ENCODE measurements at places on chromosomes 4 and X. TPM values are rescaled to one million over a fixed set of nuclear protein-coding genes. Genes with fewer than 3 reads are reported as not detected.

DNA sequence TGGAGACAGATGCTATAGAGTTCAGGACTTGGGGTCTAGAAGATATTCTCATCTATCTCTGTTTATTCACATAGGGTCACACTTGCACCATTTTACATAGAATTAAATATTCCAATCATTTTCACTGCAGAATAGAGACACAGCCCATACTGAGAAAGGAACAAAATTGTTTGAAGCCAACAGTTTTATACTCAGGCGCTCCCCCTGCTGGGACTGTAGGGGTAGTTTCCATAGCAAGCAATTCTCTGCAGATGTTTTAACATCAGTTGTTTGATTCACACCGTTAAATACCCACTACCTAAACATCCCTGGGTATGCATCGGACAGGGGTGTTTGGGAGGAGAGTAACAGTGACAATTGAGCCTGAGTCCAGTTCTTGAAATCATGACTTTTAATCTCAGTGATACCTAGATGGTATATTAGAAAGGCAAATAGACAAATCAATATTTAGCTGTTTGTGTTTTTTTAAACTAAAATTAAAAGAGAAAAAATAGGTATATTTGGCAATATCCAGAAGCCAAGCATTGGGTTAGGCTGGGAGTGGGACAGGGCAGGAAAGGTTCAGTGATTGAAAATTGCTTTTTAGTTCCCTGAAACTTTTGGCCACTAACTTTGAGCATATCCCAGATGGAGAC is 33.8 kb downstream of the LONRF3 start:
- H3K27me3 ChIP-seq: no peaks in the 10 kb centered on the region
- no peaks in the 10 kb centered on the region for H3K4me1 ChIP-seq
- DNase-seq: peak; percentile 13
- peaks cover 6% of the 10 kb centered on the region for H3K36me3 ChIP-seq
- H3K4me3 ChIP-seq: no peak overlapping the region

- no peak for DNase-seq
- no peaks in the 10 kb centered on the region for H3K4me1 ChIP-seq
- no peak overlapping the region for H3K4me3 ChIP-seq
Observed at GRCh38 chrX:131975851-131976250, 47.3 kb upstream of the STK26 start.

GRCh38 chrX:30576881-30577280 is 685 bp downstream of the TASL start:
- H3K27me3 ChIP-seq: no peaks in the 10 kb centered on the region
- H3K27ac ChIP-seq: peak overlapping the region; percentile 66
- H3K36me3 ChIP-seq: no peaks in the 10 kb centered on the region
- H3K4me1 ChIP-seq: peaks cover 4% of the 10 kb centered on the region
- no peak for DNase-seq

DNA sequence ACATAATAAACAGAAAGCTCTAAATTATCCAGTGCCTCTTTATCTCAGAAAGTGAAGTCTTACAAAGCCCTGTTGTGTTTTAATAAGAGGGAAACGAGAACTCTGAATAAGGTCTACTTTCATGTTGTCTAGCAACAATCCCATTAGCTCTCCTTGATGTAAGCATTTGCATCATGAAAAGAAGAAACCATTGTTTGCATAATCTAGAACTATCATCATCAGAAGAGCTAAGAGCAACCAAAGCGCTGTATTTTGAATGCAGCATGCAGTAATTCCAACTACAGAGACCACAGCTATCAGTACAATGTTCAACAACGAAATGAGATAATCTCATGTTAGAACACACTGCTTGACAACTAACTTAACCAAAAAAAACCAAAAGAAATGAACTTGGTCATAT is 257.1 kb downstream of the CAMK2D start:
- DNase-seq: no peak
- H3K27ac ChIP-seq: no peak overlapping the region
- no peaks in the 10 kb centered on the region for H3K27me3 ChIP-seq
- H3K4me1 ChIP-seq: no peaks in the 10 kb centered on the region
- H3K36me3 ChIP-seq: peaks cover 30% of the 10 kb centered on the region
- no peak overlapping the region for H3K4me3 ChIP-seq

GRCh38 chr4:143417679-143418403 is 81.2 kb downstream of the GAB1 start:
- no peaks in the 10 kb centered on the region for H3K4me1 ChIP-seq
- no peaks in the 10 kb centered on the region for H3K36me3 ChIP-seq
- H3K27me3 ChIP-seq: no peaks in the 10 kb centered on the region
- no peak for DNase-seq
- no peak overlapping the region for H3K27ac ChIP-seq

GRCh38 chr4:134762053-134762452 is 560.5 kb upstream of the PABPC4L start:
- H3K27ac ChIP-seq: no peak overlapping the region
- DNase-seq: no peak
- H3K27me3 ChIP-seq: no peaks in the 10 kb centered on the region
- H3K36me3 ChIP-seq: no peaks in the 10 kb centered on the region
- H3K4me1 ChIP-seq: no peaks in the 10 kb centered on the region

DNA sequence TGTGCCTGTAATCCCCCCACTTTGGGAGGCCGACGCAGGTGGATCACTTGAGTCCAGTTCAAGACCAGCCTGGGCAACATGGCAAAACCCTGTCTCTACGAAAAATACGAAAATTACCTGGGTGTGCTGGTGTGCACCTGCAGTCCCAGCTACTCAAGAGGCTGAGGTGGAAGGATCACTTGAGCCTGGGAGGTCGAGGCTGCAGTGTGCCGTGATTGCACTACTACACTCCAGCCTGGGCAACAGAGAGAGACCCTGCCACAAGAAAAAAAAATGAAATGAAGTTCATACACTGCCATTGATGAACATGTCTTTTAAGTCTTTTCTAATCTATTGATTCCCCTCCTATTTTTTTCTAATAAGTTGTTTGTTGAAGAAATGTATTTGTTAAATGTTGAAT is 5.0 kb upstream of the ZFX start:
- no peak overlapping the region for H3K27ac ChIP-seq
- H3K4me1 ChIP-seq: peaks cover 11% of the 10 kb centered on the region
- H3K4me3 ChIP-seq: no peak overlapping the region
- no peaks in the 10 kb centered on the region for H3K27me3 ChIP-seq

GRCh38 chrX:132022198-132022966 is 720 bp upstream of the STK26 start:
- DNase-seq: peak; percentile 14
- H3K27me3 ChIP-seq: no peaks in the 10 kb centered on the region
- H3K4me1 ChIP-seq: peaks cover 17% of the 10 kb centered on the region

- H3K4me3 ChIP-seq: no peak overlapping the region
- DNase-seq: no peak
- H3K27ac ChIP-seq: no peak overlapping the region
- H3K27me3 ChIP-seq: no peaks in the 10 kb centered on the region
Observed at GRCh38 chr4:104747635-104748034, 252.9 kb upstream of the CXXC4 start.

- H3K4me1 ChIP-seq: no peaks in the 10 kb centered on the region
- H3K36me3 ChIP-seq: no peaks in the 10 kb centered on the region
- no peak overlapping the region for H3K4me3 ChIP-seq
- no peaks in the 10 kb centered on the region for H3K27me3 ChIP-seq
- H3K27ac ChIP-seq: no peak overlapping the region
Observed at GRCh38 chrX:67998540-67998939, 434.8 kb downstream of the OPHN1 start.

DNA sequence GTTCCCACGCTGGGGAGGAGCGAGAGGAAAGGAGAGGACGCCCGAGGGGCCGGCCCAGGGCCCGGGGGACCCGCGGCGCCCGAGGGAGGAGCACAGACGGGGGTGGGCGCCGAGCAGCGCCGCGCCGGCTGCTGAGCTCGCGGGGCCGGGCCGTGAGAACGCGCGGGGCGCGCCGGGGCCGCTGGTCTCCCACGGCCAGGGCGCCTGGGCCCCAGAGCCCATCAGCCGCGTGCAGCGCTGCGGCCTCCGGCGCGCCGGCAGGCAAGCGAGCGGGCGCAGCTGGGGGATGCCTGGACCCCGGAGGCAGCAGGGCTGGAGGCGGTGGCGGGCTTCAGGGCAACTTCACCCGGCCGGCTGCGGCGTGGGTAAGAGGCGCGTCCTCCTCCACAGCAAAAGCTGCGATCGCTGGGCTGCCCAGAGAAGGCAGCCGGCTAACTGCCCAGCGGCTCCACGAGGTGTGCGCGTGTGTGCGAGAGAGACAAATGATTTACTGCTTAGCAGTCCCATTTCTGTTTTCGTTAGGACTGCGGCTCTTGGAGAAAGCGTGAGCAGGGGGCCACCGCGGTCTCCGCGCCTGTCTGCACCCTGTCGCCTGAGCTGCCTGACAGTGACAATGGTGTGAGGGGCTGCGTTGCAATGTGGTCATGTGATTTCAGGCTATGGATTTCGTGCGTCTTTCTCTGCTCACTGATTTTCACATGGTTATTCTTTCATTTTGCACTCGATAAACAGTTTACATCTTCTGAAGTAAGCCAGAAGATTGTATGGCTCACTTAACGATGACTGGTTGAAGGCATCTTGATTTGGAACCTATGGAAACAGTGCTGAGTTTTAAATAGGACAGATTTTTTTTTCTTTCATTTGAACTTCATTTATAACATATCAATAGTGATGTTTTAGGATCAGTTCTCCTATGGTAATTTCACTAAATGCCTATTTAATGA is 1.2 kb downstream of the GUCY1A1 start:
- no peak for DNase-seq
- H3K27ac ChIP-seq: no peak overlapping the region
- no peaks in the 10 kb centered on the region for H3K36me3 ChIP-seq
- peaks cover 42% of the 10 kb centered on the region for H3K27me3 ChIP-seq
- H3K4me1 ChIP-seq: peaks cover 3% of the 10 kb centered on the region
- peak overlapping the region; percentile 46 for H3K4me3 ChIP-seq

- DNase-seq: no peak
- H3K27ac ChIP-seq: no peak overlapping the region
- H3K36me3 ChIP-seq: no peaks in the 10 kb centered on the region
- H3K4me3 ChIP-seq: no peak overlapping the region
- no peaks in the 10 kb centered on the region for H3K4me1 ChIP-seq
Observed at GRCh38 chrX:38896724-38897298, 95.6 kb downstream of the MID1IP1 start.

DNA sequence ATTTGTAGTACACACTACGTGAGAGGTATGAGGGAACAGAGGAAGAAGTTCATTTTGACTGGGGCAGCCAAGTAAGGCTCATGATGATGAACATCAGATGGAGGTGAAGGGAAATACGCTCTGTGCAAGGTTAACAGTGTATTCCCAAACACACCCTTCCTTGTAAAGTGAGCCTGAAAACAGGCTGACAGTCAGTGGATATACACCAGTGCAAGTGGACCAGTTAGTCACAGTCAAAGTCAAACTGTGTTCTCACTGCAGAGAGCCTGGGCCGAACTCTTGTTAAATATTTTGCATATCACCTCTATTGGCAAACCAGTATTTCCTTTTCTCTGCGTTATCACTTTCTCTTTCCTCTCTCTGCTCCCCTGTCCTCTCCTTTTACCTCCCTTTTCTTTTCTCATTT is 23.4 kb upstream of the RHOH start:
- no peaks in the 10 kb centered on the region for H3K36me3 ChIP-seq
- no peaks in the 10 kb centered on the region for H3K27me3 ChIP-seq

GRCh38 chr4:141220271-141220670 is 424 bp upstream of the ZNF330 start:
- H3K4me3 ChIP-seq: peak overlapping the region; percentile 90
- H3K27ac ChIP-seq: no peak overlapping the region
- peaks cover 5% of the 10 kb centered on the region for H3K4me1 ChIP-seq
- H3K27me3 ChIP-seq: no peaks in the 10 kb centered on the region
- peaks cover 19% of the 10 kb centered on the region for H3K36me3 ChIP-seq
- DNase-seq: no peak

- no peak overlapping the region for H3K4me3 ChIP-seq
- H3K36me3 ChIP-seq: no peaks in the 10 kb centered on the region
- peaks cover 48% of the 10 kb centered on the region for H3K27me3 ChIP-seq
- H3K4me1 ChIP-seq: peaks cover 3% of the 10 kb centered on the region
Observed at GRCh38 chr4:8855818-8856245, 15.8 kb downstream of the HMX1 start.

DNA sequence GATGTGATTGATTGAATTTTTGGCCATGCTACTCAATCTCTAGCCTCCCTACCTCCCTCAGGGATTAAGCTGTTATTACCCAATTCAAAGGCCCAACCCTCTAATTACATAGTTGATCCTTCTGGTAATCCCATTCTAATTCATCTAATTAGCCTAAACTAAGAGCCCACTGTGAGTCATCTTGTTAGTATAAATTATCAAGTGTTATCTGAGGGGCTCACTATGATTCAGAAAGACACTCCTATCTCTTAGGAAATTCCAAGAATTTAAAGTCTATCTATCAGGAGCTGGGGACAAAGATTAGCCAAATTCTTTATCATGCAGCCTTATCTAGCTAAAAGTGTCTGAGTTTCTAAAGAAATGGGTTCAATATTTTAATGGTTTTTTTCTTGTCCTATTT is 32.9 kb upstream of the VEGFC start:
- no peak overlapping the region for H3K27ac ChIP-seq
- H3K4me3 ChIP-seq: no peak overlapping the region
- H3K27me3 ChIP-seq: no peaks in the 10 kb centered on the region
- DNase-seq: no peak

- H3K27me3 ChIP-seq: no peaks in the 10 kb centered on the region
- H3K27ac ChIP-seq: no peak overlapping the region
- DNase-seq: no peak
Observed at GRCh38 chr4:111701102-111701501, 444.2 kb upstream of the FAM241A start.

GRCh38 chr4:44425614-44426208 is 22.9 kb downstream of the KCTD8 start:
- no peak for DNase-seq
- no peak overlapping the region for H3K27ac ChIP-seq
- H3K36me3 ChIP-seq: no peaks in the 10 kb centered on the region
- H3K4me1 ChIP-seq: no peaks in the 10 kb centered on the region
- H3K4me3 ChIP-seq: no peak overlapping the region
- H3K27me3 ChIP-seq: no peaks in the 10 kb centered on the region

GRCh38 chr4:52957220-52957686 is 95.1 kb downstream of the RASL11B start:
- no peak overlapping the region for H3K27ac ChIP-seq
- no peak overlapping the region for H3K4me3 ChIP-seq
- H3K4me1 ChIP-seq: no peaks in the 10 kb centered on the region
- DNase-seq: no peak
- no peaks in the 10 kb centered on the region for H3K27me3 ChIP-seq
- H3K36me3 ChIP-seq: no peaks in the 10 kb centered on the region

GRCh38 chr4:112341033-112341432 is 43.9 kb downstream of the ALPK1 start:
- H3K27ac ChIP-seq: no peak overlapping the region
- DNase-seq: no peak
- no peak overlapping the region for H3K4me3 ChIP-seq
- H3K27me3 ChIP-seq: no peaks in the 10 kb centered on the region

GRCh38 chr4:14772388-14772787 is 229.9 kb upstream of the CPEB2 start:
- DNase-seq: no peak
- H3K4me3 ChIP-seq: no peak overlapping the region
- H3K27ac ChIP-seq: no peak overlapping the region

- H3K36me3 ChIP-seq: peaks cover 24% of the 10 kb centered on the region
- peaks cover 4% of the 10 kb centered on the region for H3K4me1 ChIP-seq
- H3K27me3 ChIP-seq: no peaks in the 10 kb centered on the region
Observed at GRCh38 chrX:13666836-13667235, 13.9 kb downstream of the TCEANC start.

GRCh38 chr4:176277162-176277904 is 8.3 kb upstream of the ASB5 start:
- H3K27me3 ChIP-seq: no peaks in the 10 kb centered on the region
- DNase-seq: no peak
- no peak overlapping the region for H3K27ac ChIP-seq
- H3K4me3 ChIP-seq: no peak overlapping the region
- no peaks in the 10 kb centered on the region for H3K4me1 ChIP-seq
- H3K36me3 ChIP-seq: no peaks in the 10 kb centered on the region

Gene PRKG2
- 0.27 TPM for total RNA-seq

Gene TRMT2B
- total RNA-seq: 28.0 TPM

Gene EREG
- 0.58 TPM for total RNA-seq

Gene FMR1
- total RNA-seq: 95.3 TPM

Gene TRIM61
- total RNA-seq: 0.22 TPM

Gene ASMT
- total RNA-seq: 0.50 TPM

Gene NOX1
- total RNA-seq: not detected
